Small intestine (tissue), 16 donors: ENCODE measurements at places on chromosomes 7 and 10.

DNA sequence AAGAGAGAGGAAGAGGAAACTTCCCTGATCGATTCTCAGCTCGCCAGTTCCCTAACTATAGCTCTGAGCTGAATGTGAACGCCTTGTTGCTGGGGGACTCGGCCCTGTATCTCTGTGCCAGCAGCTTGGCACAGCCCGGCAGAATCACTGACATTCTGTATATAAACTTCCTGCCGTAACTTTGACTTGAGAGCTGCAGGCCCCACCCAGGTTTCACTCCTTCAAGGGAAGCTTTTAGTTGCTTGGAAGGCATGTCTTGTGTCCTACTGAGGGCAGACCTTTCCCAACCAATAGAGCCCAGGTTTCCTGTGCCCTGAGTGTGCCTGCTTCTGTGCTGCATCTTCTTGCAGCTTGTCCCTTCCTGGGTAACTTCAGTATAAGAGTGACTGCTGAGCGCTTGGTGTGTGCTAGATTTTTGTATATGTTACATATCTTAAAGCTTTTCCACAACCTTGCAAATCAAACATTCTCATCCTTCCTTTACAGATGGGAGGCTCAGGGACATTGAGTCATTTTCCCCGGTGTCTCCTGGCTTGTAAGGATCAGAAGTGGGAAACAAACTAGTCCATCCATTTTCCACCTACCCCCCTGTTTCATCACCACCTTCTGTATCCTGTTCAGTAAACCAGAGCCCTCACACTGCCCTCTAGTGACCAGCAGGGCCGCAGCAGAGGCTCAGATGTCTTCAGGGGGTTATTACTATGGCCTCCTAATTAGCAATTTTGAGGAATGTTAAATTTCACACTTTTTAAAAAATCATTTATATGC, 225.2 kb upstream of the PRSS58 start:
- DNase-seq = peak; percentile 51

DNA sequence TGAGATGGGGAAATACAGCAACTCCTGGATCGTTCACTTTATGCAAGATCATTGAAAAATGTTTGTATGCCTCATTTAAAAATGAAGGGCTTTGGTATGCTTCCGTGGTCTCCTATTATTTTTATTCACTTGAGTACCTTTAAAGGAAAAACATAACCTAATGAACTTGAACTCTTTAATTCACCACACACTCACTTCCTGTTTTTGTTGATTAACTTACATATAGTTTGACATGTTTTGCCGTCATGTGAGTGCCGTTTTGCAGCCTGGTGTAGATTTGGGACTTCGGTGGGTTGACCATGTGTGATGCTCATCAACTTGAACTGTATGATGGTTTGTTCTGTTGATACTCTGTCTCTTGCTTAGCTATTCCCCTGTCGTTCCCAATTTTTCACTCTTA, 28.9 kb downstream of the CASP7 start:
- no peak for DNase-seq

DNA sequence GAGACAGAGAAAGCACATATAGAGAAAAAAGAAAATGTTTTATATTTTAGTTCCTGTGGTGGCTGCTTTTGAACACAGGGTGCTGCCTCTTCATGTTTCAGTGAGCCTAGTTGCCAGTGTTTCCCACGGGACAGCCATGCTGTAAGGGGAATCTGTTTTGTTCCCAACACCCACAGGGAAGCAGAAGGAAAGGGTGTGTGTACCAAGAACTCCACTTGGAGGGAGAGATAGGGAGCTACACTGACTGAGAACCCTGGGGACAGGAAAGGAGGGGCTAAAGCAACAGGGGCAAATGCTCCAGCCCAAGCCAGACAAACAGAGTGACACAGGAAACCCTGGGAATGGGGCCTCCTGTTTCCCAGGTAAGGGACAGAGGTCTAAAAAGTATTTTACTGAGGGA, 40.2 kb downstream of the FRMPD2 start:
- DNase-seq = no peak

DNA sequence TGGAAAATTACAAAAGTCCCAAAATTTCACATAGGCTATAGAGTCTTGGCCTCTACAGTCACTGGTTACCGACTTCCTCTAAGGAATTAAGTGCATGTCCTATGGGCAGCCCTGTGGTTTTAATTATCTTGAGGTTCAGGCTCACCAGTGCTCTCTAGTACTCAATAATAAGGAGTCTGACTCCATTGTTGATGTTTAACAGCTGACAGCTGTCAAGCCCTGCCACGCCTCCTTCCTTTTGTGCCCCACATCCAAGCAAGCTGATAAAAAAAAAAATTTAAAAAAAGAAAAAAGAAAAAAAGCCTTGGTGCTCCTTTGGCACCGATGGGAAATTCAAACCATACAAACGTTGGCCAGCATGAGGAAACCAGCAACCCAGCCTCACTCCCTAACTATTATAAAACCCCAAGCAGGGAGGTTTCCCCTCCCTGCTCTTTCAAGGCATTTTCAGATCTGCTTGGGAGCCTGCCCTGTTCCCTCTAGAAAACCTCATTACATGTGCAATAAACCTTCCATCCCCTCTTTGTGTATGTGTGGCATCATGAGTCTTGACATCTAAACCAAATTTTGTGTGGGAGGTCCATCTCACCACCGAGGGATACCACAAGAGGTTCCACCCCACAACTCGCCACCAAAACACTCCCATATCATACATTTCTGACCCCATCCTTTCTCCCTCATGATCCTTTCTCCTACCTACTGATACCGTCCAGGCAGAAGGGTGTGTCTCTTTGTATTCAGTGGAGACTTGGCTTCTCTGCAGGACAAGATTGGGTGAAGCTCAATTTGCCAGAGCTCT, 70.9 kb upstream of the CCDC71L start:
- DNase-seq = no peak

GRCh38 chr7:44565795-44566559, 7.7 kb downstream of the DDX56 start:
- no peak for DNase-seq

DNA sequence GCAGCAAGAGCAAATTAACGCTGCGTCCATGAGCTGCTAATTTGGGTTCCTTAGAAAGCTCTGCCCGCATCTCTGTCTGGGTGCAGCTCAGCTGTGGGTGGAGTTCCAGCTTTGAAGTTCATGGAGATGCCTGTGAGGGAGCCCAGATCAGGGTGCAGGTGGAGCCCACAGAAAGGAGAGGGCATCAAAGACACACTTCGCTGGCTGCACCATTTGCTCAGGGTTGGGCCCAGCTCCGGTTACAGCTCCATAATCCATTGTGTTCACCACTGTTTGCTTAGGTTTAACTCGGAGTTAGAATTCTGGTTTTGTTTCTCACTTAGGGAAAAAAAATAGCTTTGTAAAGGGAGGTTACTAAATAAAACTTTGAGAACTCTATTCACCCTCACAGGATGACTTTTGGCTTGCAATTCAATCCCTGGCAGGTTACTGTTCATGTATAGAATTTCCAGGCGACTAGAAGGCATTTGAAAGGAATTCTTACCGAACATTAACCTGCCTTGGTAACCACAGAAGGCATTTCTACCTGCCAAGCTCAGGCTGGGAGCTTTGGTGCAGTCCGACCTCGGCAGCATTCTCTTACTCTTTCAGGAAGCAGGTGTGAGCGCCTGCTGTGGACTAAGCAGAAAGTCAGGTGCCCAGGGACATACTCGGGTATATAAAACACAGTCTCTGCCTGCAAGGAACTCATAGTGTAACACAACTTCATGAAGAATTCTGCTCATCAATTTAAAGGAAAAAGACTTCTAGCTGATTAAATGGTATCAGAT, 179.5 kb upstream of the RNF32 start:
- DNase-seq = peak; percentile 29

- peak; percentile 50 for DNase-seq
Measured at GRCh38 chr10:19815731-19816410, 361 bp upstream of the PLXDC2 start.

- peak; percentile 49 for DNase-seq
Measured at GRCh38 chr7:99465421-99465768, 572 bp downstream of the ATP5MF start.

DNA sequence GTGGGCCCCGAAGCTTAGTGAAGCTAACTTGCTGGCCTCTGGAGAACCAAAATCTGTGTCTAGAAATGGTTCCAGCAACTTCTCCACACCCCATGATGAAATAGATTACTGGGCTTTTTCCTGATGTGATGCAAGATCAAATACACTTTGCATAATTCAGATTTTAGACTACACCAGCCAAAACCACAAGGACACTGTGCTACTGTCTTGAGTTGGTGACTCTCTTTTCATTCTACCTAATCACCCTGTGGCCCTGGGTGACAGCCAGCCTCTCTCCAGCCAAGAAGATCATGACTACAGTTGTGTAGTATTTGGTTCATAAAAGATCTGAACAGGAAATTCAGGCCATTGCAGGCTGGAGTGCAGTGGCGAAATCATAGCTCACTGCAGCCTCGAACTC, 22.2 kb downstream of the AZGP1 start:
- DNase-seq = no peak

DNA sequence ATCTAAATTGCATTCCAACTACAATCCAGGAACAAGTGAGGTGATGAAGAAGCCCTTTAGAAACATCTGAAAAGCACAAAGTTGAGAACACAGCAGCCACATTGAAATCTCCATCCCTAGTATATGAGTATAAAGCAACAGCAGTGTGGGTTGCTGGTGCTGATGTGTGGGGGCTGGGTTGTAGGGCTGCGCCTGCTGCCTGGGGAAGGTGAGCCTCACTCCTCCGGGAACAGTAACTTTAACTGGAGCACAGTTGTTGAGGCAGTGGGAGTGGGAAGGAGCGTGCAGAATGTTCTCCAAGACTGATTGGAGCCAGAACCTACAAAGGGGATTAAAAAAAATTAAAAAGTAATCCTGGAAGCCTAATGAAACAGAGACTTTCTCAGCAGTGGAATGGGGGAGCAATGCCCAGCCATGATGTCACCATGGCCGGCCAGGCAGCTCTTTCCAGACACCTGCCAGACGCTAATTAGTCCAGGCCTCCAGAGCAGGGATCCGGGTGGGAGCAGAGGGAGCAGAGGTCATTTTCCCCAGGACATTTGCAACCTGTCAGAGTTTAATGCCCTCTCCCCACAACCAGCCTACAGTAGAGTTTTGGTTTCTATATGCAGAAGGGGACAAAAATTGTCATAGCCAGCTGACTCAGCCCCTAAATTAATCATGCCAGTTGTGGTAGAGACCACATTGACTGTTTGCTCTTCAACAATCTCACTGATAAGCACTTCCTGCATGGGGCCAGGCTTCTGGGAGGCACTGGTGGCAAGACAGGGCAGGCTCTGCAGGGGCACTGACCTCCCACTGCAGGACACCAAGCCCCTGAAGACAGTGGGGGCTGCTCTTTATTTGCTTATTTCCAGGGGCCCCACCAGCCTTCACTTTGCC, 133.0 kb upstream of the ZNF32 start:
- DNase-seq = peak; percentile 66

GRCh38 chr10:13104697-13105096, 4.7 kb downstream of the OPTN start:
- DNase-seq = no peak

GRCh38 chr10:96407560-96408069, 48.8 kb upstream of the OPALIN start:
- DNase-seq = no peak

- no peak for DNase-seq
Measured at GRCh38 chr10:132384618-132385388, 12.2 kb upstream of the PWWP2B start.

DNA sequence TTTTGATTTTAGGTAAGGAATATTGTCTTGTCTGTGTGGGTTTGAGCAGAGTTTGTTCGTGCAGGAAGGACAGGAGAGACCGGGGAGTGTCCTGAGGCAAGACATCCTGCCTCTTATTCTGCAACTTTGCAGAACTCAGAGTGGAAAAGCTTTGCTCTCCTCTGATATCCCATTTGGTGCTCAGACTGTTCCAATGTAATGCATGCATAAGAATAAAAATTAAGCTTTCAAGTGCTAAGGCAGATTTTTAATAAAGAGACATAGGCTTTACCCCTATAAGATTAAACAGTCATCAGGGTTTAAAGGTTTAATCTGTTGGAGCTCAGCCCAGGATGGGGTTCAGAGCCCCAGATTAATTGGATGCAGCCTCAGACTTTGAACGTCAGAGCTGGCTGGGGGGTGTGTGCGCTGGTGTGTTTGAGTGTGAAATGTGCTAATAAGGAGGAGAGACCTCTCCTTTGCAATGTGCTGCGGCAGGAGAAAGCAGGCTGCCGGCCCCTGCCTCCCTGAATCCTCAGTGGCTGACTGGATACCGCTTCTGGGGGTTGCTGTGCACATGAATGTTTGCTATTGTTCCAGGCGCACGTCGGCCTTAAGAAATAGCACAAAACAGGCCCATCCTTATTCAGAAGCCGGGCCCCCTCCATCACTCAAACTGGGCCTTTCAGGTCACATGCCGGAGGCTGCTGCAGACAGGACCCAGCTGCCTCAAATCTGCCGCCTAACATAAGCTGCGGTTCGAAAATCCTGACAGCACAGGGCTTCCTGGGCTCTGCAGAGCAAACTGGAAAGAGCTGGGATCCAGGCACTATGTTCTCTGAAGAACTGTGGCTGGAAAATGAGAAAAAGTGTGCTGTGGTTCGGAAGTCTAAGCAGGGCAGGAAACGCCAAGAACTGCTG, 84.1 kb upstream of the PRR15 start:
- DNase-seq = peak; percentile 92

GRCh38 chr10:43905512-43906236, 257.0 kb upstream of the ZNF32 start:
- peak; percentile 12 for DNase-seq

DNA sequence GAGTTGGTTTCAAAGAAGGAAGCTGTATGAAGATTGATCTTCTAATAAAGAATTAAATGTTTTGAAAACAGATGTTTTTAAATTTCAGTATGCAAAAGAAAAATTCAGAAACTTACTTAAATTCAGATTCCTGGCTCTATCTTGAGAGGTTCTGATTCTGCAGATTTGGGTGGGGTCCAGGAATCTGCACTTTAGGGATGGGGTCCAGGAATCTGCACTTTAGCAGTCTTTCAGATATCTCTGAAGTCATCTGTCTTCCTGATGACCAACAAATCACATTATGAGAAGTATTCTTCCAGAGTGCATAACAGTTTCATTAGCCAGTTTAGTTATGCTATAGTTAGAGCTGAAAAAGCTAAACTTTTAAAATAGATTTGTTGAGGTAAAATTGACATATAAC, 24.1 kb downstream of the ABRAXAS2 start:
- DNase-seq = no peak

DNA sequence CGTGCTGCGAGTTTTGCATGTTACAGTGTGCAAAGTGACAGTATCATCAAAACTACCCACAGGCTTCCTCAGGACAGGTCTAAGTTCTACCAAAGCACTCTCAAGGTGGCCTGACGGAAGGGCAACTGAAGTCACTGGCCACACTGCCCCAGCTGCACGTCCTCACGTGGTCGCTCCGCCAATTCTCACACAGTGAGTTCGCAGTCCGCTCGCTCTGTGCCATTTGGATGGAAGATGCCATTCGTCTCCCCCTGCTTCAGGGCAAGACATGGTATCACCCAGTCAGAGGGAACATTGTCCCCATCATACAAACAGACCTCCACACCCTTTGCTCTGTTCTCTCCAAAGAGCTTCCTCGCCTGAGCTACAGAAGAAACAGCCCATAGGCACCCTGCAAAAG, 109.6 kb upstream of the COBL start:
- no peak for DNase-seq

DNA sequence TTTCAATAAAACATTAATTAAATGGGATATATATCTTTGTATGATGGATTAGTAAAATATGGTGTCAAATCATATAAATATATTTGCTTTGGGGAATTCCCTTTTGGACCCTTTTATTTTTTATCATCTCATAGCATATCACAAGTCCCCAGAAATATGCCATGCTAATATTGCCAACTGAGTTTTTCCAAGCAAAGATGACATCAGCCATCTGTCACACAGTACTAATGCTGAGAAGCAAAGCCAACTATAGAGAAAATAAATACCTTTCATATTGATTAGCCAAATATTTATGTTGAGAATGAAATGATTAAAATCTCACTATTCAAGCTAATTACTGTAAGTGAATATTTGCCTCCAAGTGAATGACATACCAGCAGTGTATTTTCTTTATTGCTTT, 575.3 kb downstream of the ETV1 start:
- DNase-seq = no peak
